ENCODE measurements at places on chromosomes 13 and 19.

DNA sequence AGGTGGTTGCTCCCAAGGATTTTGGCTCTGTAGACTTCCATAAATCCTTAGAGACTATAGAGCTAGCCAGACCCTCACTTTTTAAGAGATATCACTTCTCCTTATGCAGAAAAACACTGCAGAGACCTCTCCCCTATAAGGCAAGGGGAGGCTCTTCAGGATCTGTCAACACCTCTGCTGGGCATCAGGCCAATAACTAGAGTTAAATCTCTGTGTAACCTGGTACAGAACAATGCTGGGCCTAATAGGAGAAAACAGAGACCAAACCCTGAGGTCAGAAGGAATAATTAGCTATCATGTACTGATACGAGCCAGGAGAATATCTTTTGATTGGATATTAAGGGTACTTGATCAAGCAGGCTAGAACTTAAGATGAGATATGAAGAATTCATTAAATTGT is 358.5 kb downstream of the TBC1D4 start:
- DNase-seq, result no peak

DNA sequence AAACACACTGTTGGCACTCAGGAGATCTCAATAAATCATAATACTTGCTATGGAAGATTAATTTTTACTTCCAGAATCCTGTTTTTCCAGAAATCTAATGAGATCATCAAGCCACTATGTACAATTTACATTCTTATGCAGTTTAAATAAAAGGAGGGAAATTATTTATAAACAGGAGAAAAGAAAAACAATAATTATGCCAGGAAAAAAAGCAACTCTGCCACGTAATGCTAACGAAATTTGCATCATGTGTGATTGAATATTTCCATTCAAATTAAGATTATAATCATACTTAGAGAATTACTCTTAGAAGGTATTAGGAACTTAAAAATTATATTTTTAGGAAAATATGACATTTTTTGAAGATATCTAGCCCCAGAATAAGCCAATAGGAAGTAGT is 13.0 kb downstream of the FAM124A start:
- no peak for DNase-seq

DNA sequence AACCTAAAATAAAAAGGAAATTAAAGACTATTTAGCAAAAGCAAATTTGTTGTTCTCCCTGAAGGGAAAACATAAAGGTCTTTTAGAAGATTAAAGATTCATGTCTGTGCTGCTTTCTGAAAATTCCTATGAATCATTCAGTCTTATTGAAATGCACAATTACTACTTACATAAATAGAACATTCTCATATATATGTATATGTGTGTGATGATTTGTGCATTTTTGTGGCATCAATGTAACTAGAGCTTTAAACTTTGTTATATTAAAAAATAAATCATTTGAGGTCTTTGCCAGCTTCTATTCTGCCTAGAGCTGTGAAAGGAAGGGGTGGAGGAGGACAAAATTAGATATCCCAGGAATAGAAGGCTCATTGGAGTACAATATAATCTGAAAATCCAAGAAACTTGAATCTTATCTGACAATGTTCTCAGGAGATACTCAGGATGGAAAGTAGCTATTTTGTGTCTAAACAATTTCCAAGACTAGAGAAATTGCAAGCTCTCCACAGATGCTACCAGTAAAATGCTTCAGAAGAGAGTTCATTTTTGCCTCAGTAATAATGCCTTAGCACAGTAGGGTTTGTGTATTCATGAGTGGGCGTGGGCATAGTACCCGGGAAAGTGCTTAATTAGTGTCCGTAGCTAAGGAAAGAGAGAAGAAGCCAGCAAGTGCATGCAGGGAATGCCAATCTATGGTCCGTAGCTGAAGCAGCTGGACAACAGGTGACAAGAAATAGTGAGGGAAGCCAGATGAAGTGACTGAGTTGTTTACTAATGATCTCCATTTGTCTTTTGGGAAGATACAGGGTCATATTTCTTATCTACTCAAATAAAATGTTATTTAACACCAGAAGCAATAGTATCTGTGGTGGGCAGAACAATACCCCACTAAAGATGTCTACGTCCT is 395.5 kb upstream of the NBEA start:
- no peak for DNase-seq

DNA sequence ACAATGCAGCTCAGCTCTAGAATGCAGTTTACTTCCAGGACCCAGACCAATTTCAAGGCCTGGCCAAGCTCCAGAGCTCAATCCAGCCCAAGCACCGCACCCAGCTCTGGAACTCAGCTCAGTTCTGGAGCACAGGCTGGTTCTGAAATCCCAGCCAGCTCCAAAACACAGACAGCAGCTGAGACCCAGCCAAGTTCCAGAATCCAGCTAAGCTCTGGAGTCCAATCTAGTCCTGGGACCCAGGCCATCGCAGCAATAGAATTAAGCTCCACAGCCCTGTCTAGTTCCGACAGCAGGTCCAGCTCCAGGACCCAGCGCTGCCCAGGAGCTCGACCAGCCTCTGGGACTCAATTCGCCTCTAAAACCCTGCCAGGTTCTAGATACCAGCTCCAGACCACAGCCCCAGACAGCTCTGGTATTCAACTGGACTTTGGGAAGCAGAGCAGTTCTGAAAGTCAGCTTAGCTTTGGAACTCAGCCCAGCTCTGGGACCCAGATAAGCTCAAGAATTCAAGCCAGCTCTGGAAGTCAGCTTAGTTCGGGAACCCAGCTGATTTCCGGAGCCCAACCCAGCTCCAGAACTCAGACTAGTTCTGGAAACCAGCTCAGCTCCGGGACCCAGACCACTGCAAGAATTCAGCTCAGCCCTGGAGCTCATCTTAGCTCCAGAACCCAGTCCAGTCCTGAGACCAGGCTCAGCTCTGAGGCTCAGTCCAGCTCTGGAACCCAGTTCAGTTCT is 6.8 kb downstream of the GIPC3 start:
- DNase-seq, result no peak

DNA sequence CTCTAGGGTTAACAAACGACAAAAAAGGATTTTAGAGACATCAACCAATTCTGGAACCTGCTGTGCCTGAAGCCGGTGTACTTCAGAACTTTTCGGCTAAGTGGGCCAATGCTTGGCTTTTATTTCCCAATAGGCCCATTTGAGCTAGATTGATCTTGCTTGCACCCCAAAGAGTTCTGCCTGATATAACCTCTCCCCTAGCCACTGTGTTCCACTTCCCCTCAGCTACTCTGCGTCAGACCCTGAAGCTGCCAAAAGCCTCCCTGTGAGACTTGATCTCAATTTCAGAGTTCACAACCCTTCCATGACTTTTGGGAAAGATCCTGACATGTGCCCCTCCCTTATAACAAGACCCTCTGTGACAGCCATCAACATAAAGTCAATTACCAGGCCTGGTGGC is 5.6 kb upstream of the SIGLEC14 start:
- DNase-seq, result no peak

- no peak for DNase-seq
These were observed 767 bp upstream of the GPR18 start for GRCh38 chr13:99258946-99259345.

DNA sequence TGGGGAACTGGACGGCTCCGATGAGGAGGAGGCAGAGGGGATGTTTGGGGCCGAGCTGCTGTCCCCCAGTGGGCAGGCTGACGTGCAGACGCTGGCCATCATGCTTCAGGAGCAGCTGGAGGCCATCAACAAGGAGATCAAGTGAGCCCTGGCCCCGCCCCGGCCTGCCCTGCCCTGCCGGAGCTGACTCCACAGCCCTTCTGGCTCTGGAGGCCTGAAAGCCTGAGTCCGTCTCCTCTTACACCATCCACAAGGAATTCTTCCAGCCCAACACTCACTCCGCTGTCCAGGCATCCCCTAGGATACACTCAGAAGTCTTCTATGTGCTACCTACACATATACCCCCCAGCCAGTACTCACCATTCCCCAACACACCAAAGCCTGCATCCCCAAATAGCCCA is 17.4 kb downstream of the PPFIA3 start:
- no peak for DNase-seq

DNA sequence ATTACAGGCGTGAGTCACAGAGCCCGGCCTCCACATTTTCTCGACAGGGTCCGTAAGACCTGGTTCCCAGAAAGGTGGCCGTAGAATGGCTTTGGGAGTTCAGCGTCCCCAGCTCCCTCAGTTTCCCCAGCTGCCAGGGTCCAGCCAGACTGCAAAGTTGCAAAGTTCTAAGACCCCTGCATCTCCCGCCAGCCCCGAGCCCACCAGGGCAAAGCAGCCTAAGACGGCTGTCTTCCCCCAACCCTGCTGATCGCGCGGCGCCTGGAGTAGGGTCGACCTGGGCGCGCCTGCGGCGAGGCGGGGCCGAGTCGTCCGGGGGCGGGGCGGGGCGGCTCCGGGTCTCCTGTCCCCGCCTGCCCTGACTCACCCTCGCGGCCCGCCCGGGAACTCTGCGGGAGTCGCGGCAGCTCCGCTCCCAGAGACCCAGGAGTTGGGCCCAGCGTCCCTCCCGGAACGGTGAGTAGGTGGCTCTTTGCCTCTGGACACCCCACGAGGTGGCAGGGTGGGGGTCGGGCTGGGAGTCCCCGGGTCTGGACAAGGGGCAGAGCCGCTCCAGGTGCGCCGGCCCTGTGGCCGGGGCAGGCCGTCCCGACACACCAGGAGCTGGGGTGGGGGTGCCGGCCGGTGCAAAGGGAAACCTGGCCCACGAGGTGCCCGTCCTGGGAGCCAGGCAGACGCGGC is at the start of gene LRRC8E:
Gene LRRC8E, plus strand, starts transcription at position 366 of the 681 bp plus-strand sequence. CDS start 7,094 bp downstream, outside the sequence.
- peak; percentile 40 for DNase-seq

- DNase-seq, result no peak
These were observed 110.0 kb upstream of the SOX21 start for GRCh38 chr13:94822356-94822755.

DNA sequence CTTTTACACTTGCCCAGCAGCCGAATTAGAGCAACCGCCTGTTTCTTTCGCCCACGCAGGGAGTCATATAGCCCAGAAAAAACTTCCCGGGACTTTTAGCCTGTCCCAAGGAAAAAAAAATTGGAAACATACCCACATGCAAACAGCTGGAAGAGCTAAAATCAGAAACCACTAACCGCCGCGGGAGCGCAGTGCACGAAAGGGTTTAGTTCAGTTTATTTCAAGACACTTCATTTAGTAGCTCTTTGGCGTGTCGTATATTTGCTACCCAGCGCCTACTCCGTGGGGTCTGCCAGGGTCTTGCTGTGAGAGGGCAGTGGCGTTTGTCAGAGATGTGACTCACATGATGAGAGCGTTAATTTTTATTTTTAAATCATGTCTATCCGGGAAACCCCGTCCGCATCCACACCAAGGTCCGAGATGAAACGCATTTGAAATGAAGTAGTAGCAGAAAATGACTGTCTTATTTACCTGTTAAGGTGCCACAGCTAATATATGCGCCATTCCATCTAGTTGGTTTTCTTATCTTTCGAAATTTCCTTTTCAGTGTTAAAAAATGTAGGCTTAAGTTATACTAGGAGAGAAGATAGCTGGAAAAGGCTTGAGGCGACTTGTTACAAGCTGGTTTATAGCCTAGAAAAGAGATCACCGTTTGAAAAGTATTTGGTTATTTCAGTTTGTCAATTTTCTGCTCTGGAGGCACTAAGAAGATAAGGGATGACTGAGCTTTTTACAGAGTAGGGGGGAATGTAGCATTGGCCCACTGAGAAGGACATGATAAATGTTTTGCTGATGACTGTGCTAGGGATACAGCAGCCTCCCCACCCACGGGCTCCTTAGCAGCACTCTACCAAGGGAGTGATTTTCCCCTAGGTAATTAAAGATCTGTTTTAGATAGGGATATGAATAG is 1.7 kb downstream of the KLF5 start:
- peak; percentile 74 for DNase-seq

- DNase-seq, result peak; percentile 88
These were observed 12.5 kb upstream of the ACTN4 start for GRCh38 chr19:38634757-38635482.

GRCh38 chr13:20145521-20145920 is 15.3 kb downstream of the GJA3 start:
- DNase-seq, result no peak

- no peak for DNase-seq
These were observed 1.2 kb upstream of the GPX4 start for GRCh38 chr19:1102407-1103131.

- DNase-seq, result no peak
These were observed 775.9 kb upstream of the KLHL1 start for GRCh38 chr13:70884196-70884595.

DNA sequence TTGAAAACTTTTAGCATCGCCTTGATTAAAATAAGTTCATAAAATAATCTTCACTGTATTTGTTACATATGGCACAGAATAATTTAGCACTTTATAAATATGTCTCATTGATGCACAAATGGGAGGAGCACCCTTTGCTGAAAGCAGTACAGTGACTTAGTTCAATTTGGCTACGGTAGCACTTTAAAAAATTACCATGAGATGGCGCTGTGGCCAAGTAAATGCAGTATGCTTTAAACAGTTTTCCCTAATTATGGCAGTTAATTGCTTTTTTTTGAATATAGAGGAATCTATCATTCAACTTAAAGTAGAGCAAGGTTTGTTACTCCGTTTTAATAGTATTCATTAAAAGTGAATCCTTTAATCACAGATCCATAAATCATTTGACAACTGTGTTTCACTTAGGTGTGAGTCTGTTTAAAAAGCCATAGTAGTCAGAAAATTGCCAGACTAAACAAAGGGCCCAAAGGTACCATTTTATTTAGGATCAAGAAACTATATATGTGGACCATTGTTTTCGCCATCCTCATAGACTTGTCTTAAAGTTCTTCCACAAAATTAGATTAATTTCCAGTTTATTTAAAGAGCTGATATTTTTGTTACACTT is 34.7 kb upstream of the ESD start:
- no peak for DNase-seq

- peak; percentile 78 for DNase-seq
These were observed 209.7 kb downstream of the SPRY2 start for GRCh38 chr13:80131204-80131603.

DNA sequence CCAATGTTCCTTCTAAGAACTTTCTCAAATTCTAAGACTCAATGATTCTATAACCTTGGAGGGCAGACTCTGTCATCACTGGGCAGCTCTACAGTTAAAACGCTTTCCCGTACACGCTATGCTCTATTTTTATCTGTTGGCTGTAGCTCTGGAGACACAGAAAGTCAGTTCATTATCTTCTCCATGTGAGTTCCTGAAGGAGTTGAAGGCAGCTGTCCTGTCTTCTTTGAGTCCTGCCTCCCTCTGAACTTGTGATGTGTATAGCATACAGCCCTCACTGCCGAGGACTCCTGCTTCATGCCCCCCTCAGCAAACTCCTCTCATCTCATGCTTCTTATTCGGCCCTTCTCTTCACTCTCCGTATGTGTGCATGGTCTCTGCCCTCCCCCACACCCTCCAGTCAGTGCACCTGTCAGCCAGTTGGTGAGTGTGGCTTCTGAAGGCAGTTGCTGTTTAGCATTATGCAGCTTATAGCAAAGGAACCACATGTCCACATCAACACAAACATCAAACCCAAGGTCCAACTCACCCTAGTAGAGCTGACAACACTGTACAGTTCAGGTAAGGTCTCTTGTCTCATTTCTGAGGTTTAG is 504.9 kb downstream of the DIAPH3 start:
- peak; percentile 49 for DNase-seq

GRCh38 chr19:54298357-54299125 is 14.4 kb downstream of the LILRA5 start:
- DNase-seq, result no peak

GRCh38 chr13:40599747-40600146 is 66.7 kb downstream of the FOXO1 start:
- no peak for DNase-seq

All from femur (tissue), 1 donor.